ENCODE measurements at places on chromosomes 2 and 18. TPM values are rescaled to one million over a fixed set of nuclear protein-coding genes. Genes with fewer than 3 reads are reported as not detected.

The IRS1 gene
- 10.8 TPM for total RNA-seq

The SH3RF3 gene
- 6.5 TPM for total RNA-seq

The SOX11 gene
- 246 TPM for total RNA-seq

The CYRIA gene
- 79.6 TPM for total RNA-seq

The ACMSD gene
- not detected for total RNA-seq

The CD302 gene
- total RNA-seq = 6.7 TPM

The HOXD9 gene
- total RNA-seq = not detected

Data from diencephalon (tissue), 1 donor.